ENCODE measurements at places on chromosomes 2 and 18.
A peak's percentile ranks its signal among the peaks of the same experiment; 100 is the strongest.

DNA sequence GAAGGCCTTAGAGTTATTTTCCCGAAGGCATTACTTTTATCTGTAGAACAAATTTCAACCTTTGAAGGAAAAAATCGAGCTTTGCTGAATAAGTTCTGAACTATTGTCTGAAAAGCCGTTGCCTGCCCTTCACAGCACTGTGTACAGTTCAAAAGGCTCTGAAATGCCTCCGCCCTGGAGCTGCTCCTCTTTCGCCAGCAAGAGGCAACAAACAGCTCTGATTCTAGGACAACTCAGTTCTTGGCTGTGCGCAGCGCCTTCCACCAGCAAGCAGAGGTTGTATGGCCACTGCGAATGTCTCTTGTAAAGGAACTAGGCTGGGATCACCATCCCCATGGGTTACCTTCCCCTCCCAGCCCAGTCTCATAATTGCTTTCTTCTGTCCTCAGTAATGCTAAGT, 308.5 kb downstream of the GBX2 start:
- no peak for DNase-seq

- DNase-seq, result peak; percentile 47
Observed at GRCh38 chr18:77321823-77322805, 72.5 kb downstream of the GALR1 start.

- no peak for DNase-seq
Observed at GRCh38 chr2:241011296-241011600, 12.8 kb downstream of the SNED1 start.

GRCh38 chr2:125679903-125680302, 976.1 kb upstream of the GYPC start:
- DNase-seq, result peak; percentile 9

- no peak for DNase-seq
Observed at GRCh38 chr2:241741016-241741415, 6.6 kb downstream of the D2HGDH start.

- no peak for DNase-seq
Observed at GRCh38 chr2:112134120-112134519, 4.1 kb upstream of the FBLN7 start.

DNA sequence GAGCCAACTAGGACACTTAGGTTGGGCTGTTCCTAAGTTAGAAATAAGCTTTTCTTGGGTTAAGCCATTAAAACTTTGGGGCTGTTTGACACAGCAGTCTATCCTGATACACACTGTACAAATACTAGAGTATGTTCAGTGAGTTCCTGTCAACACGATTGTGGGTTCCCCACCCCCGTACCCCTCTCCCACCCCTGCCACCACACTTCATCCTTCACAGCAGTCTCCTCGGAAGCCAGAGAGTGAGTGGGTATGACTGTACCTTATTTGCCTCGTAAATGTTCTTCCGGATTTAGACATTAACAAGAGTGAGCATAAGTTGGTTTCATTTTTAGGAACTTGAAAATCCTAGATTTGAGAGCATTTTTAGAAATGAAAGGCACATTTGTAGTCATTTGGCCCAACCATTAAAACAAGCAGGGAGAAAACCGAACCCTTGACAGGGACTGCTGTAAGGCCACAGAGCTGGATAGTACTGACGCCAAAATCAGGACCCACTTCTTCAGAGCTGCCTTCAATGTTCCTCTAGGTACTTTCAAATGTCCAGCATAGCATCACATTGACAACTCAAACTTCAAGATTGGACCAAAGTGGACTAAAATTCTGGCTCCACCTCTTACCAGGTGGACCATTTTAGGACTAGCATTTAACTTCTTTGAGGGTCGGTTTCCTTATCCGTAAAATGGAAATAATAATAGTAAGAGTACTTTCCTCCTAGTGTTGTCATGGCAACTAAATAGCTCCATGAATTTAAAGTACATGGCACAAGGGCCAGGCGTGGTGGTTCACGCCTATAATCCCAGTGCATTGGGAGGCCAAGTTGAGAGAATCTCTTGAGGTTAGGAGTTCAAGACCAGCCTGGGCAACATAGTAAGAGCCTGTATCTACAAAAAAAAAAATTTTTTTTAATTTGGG, 166.3 kb upstream of the SERTAD2 start:
- DNase-seq, result no peak

DNA sequence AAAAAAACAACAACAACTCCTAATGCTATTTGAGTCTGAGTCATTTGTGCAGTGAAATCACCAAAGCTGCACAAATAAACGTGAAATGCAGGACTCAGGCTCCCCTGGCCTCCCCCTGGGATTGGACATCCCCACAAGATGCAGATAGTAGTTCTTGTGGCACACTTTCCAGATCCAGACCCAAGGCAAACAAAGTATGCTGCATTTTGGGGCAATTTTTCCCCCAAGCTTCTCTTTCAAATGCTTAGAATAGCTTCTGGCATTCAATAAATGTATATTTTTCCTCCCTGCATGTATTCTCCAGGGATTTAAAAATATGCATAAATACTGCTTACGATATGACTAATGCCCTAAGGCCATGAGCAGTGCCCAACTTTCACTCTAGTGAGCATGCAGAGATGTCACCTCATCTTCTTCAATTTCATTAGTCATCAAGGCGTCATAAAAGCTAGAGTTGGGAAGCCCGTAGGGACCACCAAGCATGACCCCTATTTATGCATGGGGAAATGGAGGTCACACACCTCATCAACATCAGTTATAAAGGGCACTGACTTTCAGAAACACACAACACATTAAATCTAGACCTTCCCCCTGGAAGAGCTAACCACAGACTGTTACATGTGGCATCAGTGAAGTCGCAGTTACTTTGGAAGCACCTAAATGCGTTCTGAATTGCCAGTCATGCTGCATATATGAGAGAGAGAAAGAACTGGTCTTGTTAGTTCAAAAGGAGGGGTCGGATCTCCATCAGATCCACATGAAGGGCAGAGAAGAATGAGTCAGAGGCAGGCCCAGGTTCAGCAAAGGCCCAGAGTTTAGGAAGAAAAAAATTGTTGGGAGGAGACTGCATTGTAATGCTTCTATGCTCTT, 374.1 kb downstream of the LPIN1 start:
- no peak for DNase-seq

GRCh38 chr2:68287580-68288441, 31.9 kb downstream of the CNRIP1 start:
- no peak for DNase-seq

- DNase-seq, result no peak
Observed at GRCh38 chr2:84989422-84989821, 18.5 kb downstream of the KCMF1 start.

DNA sequence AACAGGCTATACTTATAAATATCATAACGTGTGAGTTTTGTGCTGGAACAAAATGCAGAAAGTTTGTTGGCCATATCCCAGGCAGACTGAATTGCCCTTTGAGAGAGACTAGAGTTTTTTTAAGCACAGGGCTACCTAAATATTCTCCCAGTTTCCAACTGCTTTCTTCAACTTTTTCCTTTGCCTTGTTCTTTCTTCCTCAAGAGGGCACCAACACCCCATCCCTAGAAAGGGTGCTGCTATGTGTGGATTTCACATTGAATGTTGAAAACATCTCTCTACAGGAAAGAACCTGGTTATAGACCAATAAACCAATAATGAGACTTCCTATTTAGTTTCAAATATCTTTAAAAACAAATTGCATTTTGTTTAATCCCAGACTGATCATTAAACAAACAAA, 87.9 kb downstream of the ICOS start:
- DNase-seq, result peak; percentile 27

DNA sequence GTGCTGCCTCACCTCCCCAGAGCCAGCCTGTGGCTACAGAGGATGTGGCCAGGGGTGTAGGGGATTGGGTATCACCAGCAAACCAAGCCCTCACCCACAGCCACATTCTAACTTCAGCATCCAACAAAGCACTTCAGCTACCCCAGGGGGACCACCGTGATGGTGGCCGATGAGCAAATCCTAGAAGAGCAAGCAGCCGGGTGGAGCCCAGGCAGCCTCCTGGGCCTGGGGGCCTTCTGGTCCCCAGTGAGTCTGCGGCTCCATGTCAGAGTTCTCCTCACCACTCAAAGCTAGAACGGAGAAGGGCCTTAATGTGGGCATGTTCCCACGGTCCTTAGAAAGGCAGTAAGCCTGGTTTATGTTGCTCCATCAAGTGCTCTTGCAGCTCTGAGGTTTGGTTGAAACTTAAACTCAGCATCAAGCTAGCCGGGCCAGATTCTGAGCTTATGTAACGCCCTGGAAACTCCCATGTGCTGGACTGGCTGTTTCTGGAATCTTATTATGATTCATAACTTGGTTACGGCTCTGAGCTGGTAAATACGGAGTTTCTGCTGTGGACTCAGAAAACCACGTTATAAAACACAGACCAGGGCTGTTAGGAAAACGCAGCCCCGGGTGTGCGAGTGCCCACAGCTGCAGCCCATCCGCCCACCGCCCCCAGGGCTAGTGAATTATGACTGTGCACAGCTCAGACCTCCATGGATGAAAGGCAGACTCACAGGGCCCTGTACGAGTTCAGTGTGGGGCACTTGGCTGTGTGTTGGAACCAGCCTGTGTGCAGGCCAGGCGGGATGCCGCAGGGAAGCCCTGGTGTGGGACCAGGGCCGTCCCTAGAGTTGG, 99.8 kb downstream of the SEPTIN10 start:
- no peak for DNase-seq

DNA sequence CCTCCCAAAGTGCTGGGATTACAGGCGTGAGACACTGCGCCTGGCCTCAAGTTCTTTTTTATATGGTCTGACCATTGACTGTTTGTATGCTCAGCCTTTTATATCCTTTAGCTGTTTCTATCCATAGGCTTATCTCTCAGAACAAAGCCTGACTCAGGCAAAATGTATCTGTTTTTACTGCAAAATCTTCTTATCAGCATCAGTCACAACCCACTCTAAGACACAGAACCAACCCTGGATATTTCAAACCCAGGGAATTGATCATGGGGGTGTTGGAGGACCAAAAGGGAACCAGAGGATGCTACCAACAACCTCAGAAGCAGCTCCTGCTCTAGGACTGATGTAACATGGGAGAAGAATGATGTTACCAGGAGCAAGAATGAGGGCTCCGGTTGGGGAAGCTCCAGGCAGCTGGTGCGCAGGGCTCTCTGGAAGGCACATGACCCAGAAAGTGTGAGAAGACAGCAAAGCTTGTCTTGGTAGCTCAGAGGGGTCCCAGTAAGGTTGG, 75.3 kb upstream of the NCK2 start:
- no peak for DNase-seq

- no peak for DNase-seq
Observed at GRCh38 chr2:99255491-99256318, at the start of gene LYG2. Gene LYG2, minus strand, starts transcription at chr2:99255666. Its CDS starts 1,406 bp downstream, at chr2:99254260.

GRCh38 chr2:64853894-64854293, 135.3 kb upstream of the SLC1A4 start:
- no peak for DNase-seq

DNA sequence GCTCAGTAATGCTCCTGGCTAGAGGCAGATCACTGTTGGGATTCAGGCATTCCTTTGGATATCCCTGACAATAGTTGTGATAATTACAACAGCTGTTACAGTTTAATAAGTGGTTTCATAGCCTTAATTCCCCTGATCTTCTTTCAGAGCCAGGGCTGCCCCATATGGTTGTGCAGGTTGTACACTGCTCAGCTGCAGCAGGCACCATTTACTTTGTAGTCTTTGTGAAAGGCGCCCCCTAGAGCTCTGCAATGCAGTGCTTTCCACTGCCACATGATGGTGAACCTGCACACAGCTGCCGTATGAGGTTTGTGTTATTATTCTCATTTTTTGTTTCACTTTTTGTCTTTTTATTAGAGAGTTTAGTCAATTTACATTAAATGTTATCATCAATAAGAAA, 239.1 kb downstream of the KCNS3 start:
- DNase-seq, result peak; percentile 87

GRCh38 chr2:10513201-10513600, 65.1 kb upstream of the ODC1 start:
- no peak for DNase-seq

DNA sequence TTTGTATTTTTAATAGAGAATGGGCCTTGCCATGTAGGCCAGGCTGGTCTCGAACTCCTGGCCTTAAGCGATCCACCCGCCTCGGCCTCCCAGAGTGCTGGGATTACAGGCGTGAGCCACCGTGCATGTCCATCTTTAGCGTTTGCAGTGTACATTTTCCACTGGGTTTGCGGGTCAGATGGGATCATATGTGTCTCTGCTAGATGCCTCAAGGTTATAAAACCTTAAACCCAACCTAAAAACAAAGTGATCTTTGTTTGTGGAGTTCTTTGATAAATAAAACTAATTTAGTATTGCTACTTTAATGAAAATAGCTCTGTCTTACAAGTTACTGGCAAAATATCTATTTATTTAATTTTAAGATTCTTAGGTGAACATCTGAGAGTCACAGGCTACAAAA, 13.1 kb upstream of the ALPG start:
- DNase-seq, result no peak

DNA sequence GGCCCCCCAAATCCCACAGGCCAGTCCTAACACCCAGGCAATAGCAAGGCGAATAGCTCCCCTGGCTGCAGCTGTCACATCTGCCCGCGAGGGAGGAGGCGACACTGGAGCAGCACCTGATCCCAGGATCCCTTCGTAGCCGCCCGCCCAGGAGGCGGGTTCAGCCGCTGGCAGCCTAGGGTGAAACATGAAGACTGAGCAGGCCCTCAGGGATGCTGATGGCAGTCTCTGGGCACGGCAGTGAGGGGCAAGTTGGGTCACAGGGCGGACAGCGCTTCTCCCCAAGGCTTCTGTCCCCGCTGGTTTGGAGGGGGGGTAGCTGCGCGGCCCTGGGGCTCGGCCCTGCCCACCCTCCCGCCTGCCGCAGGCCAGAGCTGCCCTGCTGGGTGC, 1.9 kb downstream of the DNMT3A start:
- peak; percentile 60 for DNase-seq

DNA sequence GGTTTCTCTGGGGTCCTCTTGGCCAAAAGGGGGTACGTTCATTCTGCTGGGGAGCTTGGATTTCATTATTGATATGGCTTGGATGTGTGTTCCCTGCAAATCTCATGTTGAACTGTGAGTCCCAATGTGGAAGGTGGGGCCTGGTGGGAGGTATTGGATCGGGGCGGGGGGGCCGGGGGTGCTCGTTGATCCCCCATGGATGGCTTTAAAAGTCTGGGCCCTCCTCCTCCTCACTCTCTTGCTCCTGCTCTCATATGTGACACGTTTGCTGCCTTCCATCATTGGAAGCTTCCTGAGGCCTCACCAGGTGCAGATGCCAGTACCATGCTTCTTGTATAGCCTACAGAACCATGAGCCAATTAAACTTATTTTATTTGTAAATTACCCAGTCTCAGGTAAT, 11.8 kb downstream of the DBI start:
- no peak for DNase-seq

DNA sequence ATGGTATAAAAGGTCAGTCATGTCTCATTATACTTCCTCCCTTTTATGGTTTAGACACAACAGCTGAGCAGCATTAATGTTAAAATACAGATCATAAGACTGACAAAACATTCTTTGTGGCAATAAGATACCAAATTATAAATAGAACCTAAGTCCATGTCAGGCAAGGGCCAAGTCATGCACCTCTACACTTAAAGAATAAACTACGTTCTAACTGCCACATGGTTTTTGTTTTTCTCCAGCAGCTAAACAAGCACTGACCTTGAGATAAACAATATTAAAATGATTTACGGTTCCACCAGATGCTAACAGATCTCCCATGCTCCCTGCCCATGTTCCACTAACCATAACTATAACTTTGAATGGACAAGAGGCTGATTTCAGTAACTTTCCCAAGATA, 368.6 kb upstream of the TFPI start:
- no peak for DNase-seq

- DNase-seq, result no peak
Observed at GRCh38 chr18:13300029-13300428, 81.5 kb downstream of the LDLRAD4 start.
